ENCODE measurements at places on chromosomes 13 and 19. TPM values are rescaled to one million over a fixed set of nuclear protein-coding genes. Genes with fewer than 3 reads are reported as not detected.

The MEDAG gene
- total RNA-seq = 46.7 TPM

The OR7C1 gene
- total RNA-seq = not detected

The COX7A1 gene
- 13.6 TPM for total RNA-seq

The PLK5 gene
- total RNA-seq = under 0.01 TPM

The KLK11 gene
- total RNA-seq = not detected

The GSX1 gene
- not detected for total RNA-seq

The KLF1 gene
- total RNA-seq = not detected

The PRODH2 gene
- total RNA-seq = not detected

The DCLK1 gene
- total RNA-seq = 132 TPM

The CCDC8 gene
- 17.4 TPM for total RNA-seq

The ZNF567 gene
- total RNA-seq = 8.0 TPM

The BABAM1 gene
- 76.7 TPM for total RNA-seq

The SHISA7 gene
- not detected for total RNA-seq

The ZNF729 gene
- not detected for total RNA-seq

The LRG1 gene
- not detected for total RNA-seq

Data from osteoblast (primary cell).